ENCODE measurements at places on chromosomes 7 and 10. TPM values are rescaled to one million over a fixed set of nuclear protein-coding genes. Genes with fewer than 3 reads are reported as not detected.

SEMA3C gene
- 152 TPM for total RNA-seq

TFR2 gene
- not detected for total RNA-seq

RGR gene
- 1.4 TPM for total RNA-seq

PPA1 gene
- total RNA-seq: 90.5 TPM

GTPBP10 gene
- total RNA-seq: 9.6 TPM

GRCh38 chr7:142797391-142798377 is 26.9 kb downstream of the PRSS2 start:
- DNase-seq: peak; percentile 83
- peaks cover 25% of the 10 kb centered on the region for H3K27me3 ChIP-seq
- H3K36me3 ChIP-seq: no peaks in the 10 kb centered on the region
- peaks cover 20% of the 10 kb centered on the region for H3K4me1 ChIP-seq
- no peak overlapping the region for H3K27ac ChIP-seq

DNA sequence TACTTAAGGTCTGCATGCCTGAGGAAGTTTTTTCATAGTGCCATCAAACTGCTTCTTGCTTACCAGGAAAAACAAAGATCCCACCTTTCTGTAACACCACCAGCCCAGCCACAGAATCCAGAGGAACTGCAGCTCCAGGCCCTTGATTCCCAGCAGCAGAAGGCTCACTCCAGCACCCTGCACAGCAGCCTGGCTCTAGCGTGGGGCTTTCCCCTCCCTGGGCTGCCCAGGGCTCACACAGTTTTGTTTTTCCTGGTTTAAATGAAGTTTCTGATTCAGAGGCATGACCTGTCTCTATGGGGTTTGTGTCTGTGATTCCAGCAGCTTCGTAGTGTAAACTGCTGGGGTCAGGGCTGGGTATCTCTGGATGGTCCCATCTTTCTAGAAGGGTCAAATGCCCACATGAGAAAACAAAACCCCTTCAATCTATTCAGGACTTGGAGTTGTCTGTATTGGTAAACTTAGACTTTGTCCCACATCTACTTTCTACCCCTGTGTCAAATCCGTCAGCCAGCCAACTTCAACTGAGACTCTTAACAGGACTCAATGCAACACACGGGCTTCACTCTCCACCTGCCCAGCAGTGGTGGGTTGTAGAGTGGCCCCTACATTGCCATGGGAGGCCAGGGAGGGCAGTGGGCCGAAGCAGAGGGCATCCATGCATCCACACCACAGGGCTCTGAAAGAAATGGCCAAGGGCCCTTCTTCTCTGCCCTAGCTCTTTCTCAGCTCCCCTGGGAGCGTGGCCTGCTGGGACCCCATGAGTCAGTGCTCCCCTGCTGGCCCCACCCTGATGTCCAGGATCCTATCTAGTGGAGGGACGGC is 73.6 kb downstream of the ATXN7L1 start:
- no peak overlapping the region for H3K27ac ChIP-seq
- H3K4me1 ChIP-seq: peaks cover 56% of the 10 kb centered on the region
- no peak overlapping the region for H3K4me3 ChIP-seq
- no peak for DNase-seq
- no peaks in the 10 kb centered on the region for H3K27me3 ChIP-seq
- no peaks in the 10 kb centered on the region for H3K36me3 ChIP-seq

GRCh38 chr7:102093599-102094315 is 192.9 kb upstream of the SH2B2 start:
- no peak overlapping the region for H3K27ac ChIP-seq
- H3K36me3 ChIP-seq: peaks cover 10% of the 10 kb centered on the region
- H3K4me3 ChIP-seq: no peak overlapping the region
- H3K27me3 ChIP-seq: no peaks in the 10 kb centered on the region
- no peak for DNase-seq

DNA sequence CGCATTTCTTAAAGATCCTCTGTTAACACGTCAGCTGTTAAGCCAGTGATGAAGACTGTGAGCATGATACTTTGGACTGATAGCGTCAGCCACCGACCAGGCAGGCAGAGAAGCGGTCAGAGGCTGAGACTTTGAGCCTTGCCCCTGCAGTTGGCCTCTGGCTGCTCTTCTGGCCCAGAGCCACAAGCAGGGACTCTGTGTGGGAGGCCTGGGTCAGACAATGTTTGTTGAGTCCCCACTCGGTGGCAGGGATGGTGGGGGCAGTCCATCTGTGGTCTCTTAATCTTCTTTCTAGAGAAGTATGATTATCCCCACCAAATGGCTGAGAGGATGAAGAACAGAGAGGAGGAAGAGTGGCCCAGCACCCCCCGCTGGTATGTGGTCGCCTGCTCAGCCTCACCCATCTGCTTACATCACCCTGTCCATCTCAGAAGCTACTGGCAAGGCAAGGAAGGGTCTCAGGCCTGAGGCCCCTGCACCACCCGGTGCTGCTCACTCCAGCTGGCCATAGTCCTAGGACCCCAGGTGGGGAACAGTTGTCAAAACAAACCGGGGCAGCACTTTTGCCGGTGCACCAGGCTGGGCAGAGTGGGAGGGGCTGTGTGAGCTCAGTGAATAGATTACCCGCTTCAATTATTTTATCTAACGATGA is 202.9 kb downstream of the GRID1 start:
- no peak overlapping the region for H3K27ac ChIP-seq
- no peak overlapping the region for H3K4me3 ChIP-seq
- no peaks in the 10 kb centered on the region for H3K4me1 ChIP-seq

GRCh38 chr10:128046156-128046952 is 79.9 kb downstream of the MKI67 start:
- no peaks in the 10 kb centered on the region for H3K36me3 ChIP-seq
- DNase-seq: no peak
- H3K27me3 ChIP-seq: no peaks in the 10 kb centered on the region
- no peak overlapping the region for H3K27ac ChIP-seq

- H3K4me3 ChIP-seq: no peak overlapping the region
- H3K27me3 ChIP-seq: no peaks in the 10 kb centered on the region
- DNase-seq: peak; percentile 42
- no peaks in the 10 kb centered on the region for H3K36me3 ChIP-seq
- no peak overlapping the region for H3K27ac ChIP-seq
Observed at GRCh38 chr7:130673066-130673465, 4.5 kb upstream of the COPG2 start.

DNA sequence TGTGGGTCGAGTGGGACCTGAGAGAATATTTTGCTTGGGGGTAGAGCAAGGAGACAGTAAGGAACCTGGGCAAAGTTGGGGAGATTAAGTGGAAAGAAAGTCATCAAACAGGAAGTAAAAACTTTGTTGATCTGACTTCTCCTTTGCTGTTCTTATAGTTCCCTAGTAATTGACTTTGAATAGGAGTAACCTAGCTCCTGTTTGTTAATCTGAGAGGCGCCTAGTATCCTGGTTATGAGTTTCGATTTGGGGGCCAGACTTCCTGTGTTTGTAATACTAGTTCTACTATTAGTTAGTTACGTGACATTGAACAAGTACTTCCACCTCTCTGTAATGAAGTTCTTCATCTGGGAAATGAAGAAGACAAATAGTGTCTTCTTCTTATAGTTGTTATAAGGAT is 99.1 kb downstream of the ZNF365 start:
- no peak overlapping the region for H3K4me3 ChIP-seq
- H3K27ac ChIP-seq: no peak overlapping the region
- H3K4me1 ChIP-seq: no peaks in the 10 kb centered on the region
- H3K27me3 ChIP-seq: no peaks in the 10 kb centered on the region

GRCh38 chr7:128215281-128215680 is 25.8 kb upstream of the LEP start:
- H3K36me3 ChIP-seq: no peaks in the 10 kb centered on the region
- no peaks in the 10 kb centered on the region for H3K27me3 ChIP-seq
- no peak overlapping the region for H3K4me3 ChIP-seq
- no peak overlapping the region for H3K27ac ChIP-seq

- no peaks in the 10 kb centered on the region for H3K4me1 ChIP-seq
- H3K27ac ChIP-seq: no peak overlapping the region
- no peak for DNase-seq
- no peak overlapping the region for H3K4me3 ChIP-seq
Observed at GRCh38 chr10:29772403-29772802, 137.6 kb upstream of the SVIL start.

DNA sequence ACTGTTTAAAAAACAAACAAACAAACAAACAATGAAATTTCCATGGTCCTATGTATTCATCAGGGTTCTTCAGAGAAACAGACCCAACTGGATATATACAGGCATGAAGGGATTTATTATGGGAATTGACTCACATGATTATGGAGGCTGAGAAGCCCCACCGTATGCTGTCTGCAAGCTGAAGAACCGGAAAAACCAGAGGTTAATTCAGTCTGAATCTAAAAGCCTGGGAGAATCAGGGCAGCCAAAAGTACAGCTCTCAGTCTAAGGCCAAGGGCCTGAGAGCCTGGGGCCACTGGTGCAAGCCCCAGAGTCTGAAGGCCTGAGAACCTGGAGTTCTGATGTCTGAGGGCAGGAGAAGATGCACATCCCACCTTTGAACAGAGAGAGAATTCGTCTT is 163.5 kb downstream of the MDFIC start:
- DNase-seq: no peak
- no peak overlapping the region for H3K4me3 ChIP-seq
- H3K27me3 ChIP-seq: no peaks in the 10 kb centered on the region
- no peak overlapping the region for H3K27ac ChIP-seq
- no peaks in the 10 kb centered on the region for H3K36me3 ChIP-seq
- peaks cover 16% of the 10 kb centered on the region for H3K4me1 ChIP-seq

DNA sequence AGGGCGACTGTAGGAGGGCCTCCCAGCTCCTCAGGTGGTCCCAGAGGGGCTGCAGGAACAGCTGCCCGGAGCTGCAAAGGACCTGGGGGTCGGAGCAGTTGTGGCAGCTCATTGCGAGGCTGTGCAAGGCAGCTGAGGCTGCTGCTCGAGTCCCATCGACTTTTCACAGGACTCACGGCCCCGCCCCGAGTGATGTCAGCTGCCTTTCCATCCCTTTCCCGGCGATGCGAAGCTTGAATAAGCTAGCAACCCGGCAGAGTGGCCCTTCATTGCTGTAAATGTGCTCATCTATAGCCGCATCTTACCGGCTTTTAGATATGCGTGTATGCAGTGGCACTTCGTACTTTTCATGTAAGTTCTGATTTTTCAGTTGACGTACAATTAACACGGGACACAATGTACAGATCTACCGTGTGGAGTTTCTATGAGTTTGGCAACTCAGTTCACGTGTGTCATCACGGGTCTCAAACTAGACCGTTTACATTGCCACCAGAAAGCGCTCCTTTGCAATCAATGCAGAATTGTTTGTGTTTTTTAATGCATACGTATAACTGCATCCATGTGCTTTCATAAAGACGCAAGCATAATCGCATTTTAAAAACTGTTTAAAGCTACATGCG is at the start of gene CH25H:
Gene CH25H, minus strand, starts transcription at position 137 of the 620 bp plus-strand sequence. Its CDS starts 25 bp downstream, at position 112.
- H3K36me3 ChIP-seq: no peaks in the 10 kb centered on the region
- DNase-seq: peak; percentile 95
- H3K4me3 ChIP-seq: peak within 1 kb of the TSS; percentile 62
- peak within 1 kb of the TSS; percentile 89 for H3K27ac ChIP-seq
- H3K27me3 ChIP-seq: no peaks in the 10 kb centered on the region
- H3K4me1 ChIP-seq: peaks cover 19% of the 10 kb centered on the region

DNA sequence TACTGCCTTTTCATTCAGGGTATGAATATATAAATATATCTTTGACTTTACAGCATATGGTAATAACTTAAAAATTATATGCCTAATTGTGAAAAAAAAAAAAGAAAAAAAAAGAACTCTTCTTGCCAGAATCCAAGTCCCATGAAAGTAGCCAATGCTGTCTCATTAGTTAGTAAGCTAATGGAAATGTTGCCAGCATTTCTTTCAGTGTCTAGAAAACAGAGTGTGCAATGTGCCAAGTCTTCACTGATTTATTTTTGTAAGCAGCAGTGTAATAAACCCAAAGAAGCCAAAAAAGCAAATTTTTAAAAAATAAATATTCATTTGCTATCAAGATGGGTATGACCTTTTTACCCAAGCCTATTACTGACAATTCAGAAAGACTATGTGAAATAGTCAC is 31.1 kb upstream of the LRRN3 start:
- H3K4me1 ChIP-seq: no peaks in the 10 kb centered on the region
- no peak overlapping the region for H3K4me3 ChIP-seq
- no peaks in the 10 kb centered on the region for H3K36me3 ChIP-seq
- no peak overlapping the region for H3K27ac ChIP-seq
- DNase-seq: no peak

- no peak overlapping the region for H3K4me3 ChIP-seq
- no peaks in the 10 kb centered on the region for H3K27me3 ChIP-seq
- no peaks in the 10 kb centered on the region for H3K4me1 ChIP-seq
- H3K27ac ChIP-seq: no peak overlapping the region
- H3K36me3 ChIP-seq: no peaks in the 10 kb centered on the region
Observed at GRCh38 chr10:66550351-66550750, 375.5 kb upstream of the LRRTM3 start.

DNA sequence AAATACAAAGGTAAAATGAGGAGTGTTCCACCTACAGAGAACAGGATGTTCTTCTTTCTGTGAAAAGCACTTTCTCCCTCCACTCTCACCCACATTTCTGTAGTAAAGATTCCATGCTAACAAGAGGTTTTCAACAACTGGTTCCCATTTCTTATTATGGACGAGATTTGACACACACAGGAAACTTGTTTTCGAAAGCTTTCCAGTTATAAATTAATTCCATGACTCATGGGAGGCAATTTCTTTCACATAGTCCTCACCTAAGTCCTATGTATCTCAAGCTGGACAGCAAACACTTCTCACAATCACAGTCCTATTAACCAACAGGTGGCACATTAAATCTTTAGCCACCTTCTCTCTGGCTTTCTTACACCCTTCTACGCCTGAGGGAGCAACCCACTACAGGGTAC is 24.5 kb downstream of the RAPGEF5 start:
- no peaks in the 10 kb centered on the region for H3K4me1 ChIP-seq
- H3K4me3 ChIP-seq: no peak overlapping the region
- H3K36me3 ChIP-seq: no peaks in the 10 kb centered on the region
- peaks cover 3% of the 10 kb centered on the region for H3K27me3 ChIP-seq
- DNase-seq: peak; percentile 29
- H3K27ac ChIP-seq: no peak overlapping the region

DNA sequence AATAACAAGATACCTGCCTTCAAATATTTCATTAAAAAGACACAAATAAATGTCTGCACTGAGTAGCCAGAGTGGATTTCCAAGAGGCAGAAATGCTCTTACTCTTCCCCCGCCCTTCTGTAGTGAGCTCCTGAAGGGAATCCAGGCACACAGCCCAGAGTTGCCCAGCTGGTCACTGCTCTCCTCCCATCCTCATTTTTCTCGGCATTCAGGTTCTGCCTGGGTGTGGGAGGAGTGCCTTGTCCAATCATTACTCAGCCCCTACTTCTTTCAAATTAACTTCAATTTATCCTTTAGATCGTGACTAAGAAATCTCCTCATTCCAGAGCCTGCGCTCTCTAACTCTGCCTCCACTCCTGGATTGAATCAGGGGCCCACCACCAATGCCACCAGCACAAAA is 12.2 kb downstream of the CCDC6 start:
- no peaks in the 10 kb centered on the region for H3K27me3 ChIP-seq
- H3K4me3 ChIP-seq: no peak overlapping the region
- H3K27ac ChIP-seq: peak overlapping the region; percentile 78
- peaks cover 61% of the 10 kb centered on the region for H3K4me1 ChIP-seq
- peaks cover 5% of the 10 kb centered on the region for H3K36me3 ChIP-seq
- no peak for DNase-seq

DNA sequence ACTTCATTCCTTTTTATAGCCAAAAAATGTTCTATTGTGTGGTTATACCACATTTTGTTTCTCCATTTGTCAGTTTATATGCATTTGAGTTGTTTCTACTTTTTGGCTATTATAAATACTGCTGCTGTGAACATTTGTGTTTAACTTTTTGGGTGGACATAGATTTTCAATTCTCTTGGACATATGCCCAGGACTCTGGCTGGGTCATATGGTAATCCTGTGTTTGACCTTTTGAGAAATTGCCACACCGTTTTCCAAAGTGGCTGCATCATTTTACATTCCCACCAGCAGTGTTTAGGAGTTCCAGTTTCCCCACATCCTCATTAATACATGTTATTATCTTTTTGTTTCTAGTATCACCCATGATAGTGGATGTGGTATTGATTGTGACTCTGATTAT is 39.4 kb downstream of the CSGALNACT2 start:
- DNase-seq: no peak
- H3K27ac ChIP-seq: no peak overlapping the region
- H3K27me3 ChIP-seq: no peaks in the 10 kb centered on the region
- H3K36me3 ChIP-seq: peaks cover 92% of the 10 kb centered on the region

Data from esophagus muscularis mucosa (tissue), 4 donors.